Upper lobe of left lung (tissue), 6 donors: ENCODE measurements at places on chromosomes 13 and 19.

DNA sequence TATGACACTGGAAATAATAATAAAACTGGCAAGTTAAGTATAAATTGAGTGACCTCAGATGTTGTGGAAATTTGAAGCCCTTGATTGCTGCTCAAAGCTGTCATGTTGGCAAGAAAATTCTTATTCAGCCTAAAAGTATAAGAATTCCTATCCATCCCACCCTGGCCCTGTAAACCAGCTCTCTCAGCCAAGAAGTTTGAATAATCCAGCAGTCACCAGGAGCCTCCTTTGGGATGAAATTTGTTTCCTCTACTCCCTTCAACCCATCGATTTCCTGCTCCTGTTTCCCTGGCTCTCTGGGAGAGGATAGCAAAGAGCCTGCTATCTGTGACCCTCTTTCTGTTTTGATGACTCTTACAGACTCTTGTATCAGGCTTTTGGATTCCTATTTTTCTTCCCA lies 169.3 kb downstream of the LHFPL6 start:
- DNase-seq: no peak

DNA sequence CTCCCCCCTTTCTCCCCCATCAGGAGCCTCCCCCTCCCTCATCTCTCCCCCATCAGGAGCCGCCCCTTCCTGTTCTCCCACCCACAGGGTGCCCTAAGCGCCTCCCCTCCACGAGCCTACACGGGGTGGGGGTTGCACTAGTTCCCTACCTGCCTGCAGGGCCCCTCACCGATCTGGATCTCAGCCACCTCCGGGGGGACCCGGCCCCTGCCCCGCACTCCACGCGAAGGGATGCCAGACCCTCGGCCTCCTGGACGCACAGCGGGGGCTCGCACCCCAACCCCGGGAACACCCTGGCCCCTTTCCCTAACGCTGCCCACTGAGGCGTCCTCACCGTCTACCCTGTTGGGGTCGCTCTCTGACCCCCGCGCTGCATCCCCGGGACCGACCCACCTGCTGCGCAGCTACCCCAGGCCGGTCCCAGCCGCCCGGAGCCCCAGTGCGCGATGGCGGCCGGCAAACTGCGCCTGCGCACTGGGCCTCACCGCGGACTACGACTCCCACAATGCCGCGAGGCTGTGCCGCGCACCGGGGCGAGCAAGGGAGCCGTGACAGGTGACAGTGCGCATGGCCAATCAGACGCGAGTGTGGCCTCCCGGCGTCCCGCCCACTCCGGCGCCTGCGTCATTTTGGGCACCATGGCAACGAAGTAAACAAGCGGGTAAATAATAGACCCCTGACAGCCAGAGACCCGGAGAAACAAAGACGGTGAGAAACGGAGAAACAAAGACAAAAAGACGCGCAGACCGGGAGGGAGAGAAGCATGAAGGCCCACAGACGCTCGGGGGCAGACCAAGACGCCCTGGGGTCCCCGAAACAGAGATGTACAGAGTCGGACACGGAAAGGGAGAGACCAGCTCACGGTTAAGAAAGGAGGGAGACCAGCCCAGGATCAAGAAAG lies at the start of gene ZSCAN18:
Gene ZSCAN18 (minus strand): TSS at position 451 of the 901 bp plus-strand sequence. CDS start 7,964 bp downstream, outside the sequence.
- peak; percentile 98 for DNase-seq

DNA sequence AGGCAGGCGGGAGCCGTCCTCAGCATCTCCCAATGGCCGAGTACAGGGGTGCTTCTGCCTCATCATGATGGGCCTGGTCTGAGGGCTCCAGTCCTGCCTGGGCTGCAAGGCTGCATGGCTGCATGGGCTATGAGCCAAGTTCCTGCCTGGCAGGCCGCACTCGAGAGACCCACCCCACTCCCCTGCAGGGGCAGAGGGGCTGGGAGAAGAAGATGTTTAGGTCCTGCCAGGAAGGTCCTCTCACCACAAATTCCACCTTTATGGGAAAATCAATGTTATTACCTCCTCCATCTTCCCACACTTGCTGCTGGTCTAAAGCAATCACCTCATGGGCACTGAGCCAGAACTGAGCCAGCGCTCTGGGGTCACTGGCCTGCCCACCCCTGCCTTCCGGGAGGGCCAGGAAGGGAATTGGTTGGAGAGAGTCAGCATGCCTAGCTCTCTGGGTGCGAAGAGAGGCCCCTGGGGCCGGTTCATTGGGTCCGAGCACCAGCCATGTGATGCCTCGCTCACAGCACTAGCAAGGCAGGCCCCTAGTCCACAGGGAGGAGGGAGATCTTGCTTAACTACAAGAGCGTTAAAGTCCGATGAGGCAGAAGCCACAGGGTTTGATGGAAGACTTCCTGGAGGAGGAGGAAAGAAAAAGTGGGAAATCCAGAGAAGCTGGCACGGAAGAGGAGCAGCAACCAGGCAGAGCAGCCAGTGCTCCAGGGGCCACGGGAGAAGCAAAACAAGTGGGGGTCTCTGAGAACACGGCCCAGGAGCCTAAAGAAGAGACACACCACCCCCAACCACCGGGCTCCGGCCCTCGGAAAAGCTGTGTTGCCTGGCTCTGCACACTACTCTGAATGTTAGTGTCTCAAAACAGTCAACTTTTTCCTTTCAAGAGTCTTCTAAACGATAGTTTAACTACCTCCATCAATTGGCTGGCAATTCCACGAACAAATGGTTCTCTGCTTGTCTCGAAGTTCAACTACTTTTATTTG lies 63.1 kb downstream of the CEBPG start:
- no peak for DNase-seq

GRCh38 chr13:43221611-43222010 lies 198.2 kb downstream of the DNAJC15 start:
- DNase-seq: no peak

- no peak for DNase-seq
Measured at GRCh38 chr13:34129436-34129835, 311.5 kb downstream of the RFC3 start.

GRCh38 chr13:38686577-38687245 lies at the start of gene FREM2:
TSS of gene FREM2 (plus strand) at chr13:38687077. CDS start at chr13:38687345, 268 bp downstream.
- no peak for DNase-seq

GRCh38 chr19:49954092-49954829 lies 6.7 kb downstream of the SIGLEC11 start:
- no peak for DNase-seq

DNA sequence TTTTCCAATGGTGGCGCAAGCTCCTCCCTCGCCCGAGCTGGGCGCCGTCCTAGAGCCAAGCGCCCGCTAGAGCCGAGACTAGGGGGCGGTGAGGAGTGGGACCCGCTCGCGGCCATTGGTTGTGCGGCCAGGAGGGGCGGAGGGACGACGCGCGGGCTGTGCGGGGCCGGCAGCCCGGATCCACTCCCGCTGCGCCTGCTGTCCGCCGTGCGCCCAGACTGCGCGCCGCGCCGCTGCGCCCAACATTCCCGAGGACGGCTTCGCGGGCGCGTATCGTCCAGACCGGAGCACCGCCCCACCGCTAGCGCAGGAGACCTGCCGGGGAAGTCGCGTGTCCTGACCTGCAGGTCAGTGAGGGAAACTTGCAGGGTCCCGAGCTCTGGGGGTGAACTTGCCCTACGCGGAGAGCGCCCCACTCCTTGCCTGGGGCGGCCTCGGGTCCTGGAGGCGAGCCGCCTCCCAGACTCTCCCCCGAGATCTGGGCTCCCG lies at the start of gene SERTM1:
Gene SERTM1 (plus strand): TSS at position 183 of the 489 bp plus-strand sequence. CDS start 21,059 bp downstream, outside the sequence.
- DNase-seq: peak; percentile 86

DNA sequence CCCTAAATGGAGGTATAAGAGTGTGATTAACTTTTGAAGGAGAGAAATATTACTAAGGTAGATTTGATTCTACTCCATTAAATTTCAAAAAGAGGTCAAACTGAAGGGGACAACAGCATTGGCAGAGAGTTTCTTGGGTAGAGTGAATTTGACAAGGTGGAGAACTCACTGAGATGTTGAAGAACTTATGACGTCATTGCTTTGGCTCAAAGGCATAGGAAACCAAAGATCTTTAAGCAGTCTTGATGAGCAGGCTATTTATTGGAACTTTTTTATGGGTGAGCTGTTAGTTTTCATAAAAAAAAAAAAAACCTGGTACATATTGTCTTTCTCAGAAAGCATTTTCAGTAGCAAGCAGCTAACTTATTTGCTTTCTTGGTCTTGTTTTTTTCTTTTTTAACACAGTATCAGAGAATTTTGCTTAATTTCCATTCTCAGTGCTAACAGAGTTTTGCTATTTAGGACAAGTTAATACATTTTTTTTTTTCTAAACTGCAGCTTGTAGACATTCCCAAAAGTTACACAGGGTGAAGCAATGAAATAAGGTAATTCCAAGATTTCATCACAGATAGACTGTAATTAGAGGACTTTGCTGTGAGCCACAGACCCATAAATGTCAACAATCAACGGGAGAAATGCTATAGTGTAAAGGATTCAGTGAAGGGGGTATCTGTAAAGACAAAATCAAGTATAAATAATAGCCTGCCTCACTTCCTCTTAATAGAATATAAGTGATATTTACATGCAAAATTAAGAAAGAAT lies 412.2 kb upstream of the KLHL1 start:
- DNase-seq: no peak

DNA sequence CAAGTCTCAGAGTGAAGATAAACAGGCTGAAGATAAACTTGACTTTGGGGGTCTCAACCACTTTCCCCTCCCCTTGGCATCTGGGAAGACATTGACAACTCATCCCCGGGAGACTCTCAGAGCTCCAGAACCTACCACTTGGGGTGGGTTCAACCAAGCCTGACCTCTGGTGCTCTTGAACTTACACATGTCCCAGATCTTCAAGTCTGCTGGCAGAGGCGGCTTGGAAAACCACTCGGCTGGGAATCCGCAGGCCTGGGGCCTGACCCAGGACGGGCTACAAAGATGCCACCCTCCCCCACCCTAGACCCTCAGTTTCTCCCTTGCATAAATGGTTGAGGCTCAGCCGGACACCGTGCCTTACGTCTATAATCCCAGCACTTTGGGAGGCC lies 512 bp downstream of the LRRC8E start:
- no peak for DNase-seq

- no peak for DNase-seq
Measured at GRCh38 chr13:44762911-44763310, 186.8 kb upstream of the TSC22D1 start.

- no peak for DNase-seq
Measured at GRCh38 chr19:46762245-46762890, 16.1 kb upstream of the STRN4 start.

- peak; percentile 94 for DNase-seq
Measured at GRCh38 chr13:113296823-113297369, at the start of gene LAMP1. TSS of gene LAMP1 (plus strand) at chr13:113297239. CDS start at chr13:113297435, 196 bp downstream.

DNA sequence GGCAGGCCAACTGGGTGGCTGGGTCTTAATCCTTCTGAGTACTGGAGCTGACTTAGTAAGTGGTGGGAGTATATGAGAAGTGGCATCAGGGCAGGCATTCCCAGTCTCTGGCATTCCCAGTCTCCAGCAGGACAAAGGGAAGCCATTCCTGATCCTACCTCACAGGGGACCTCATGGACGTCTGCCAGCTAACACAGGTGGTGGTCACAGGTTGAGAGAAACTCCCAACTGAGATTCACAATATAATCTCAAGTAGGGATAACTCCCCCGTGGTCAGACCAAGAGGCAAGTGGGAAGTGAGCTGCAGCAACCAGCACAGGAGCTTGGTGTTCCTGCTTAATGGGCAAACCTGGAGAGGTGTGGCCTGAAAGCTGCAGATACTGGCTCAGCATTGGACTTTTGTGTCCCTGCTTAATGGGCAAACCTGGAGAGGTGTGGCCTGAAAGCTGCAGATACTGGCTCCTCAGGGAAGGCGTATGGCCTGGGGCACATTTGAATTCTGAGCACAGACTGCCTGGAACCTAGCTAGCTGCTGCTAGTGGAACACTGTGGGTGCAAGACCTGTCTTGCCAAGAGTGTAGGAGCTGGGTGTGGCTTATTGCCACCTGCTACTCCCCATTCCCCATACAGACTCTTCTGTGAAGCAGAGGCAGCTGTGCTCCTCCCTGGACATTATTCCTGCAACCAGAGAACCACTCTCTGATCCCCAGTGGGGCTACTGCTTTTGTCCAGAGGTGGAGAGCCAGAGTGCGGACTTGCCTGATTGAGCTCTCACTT lies 25.9 kb upstream of the OR10H2 start:
- DNase-seq: no peak

- DNase-seq: no peak
Measured at GRCh38 chr13:77143431-77143830, 116.5 kb upstream of the FBXL3 start.

GRCh38 chr13:50539791-50540530 lies 303.5 kb downstream of the DLEU7 start:
- no peak for DNase-seq

GRCh38 chr19:15368798-15369593 lies 10.6 kb downstream of the AKAP8 start:
- no peak for DNase-seq

- no peak for DNase-seq
Measured at GRCh38 chr19:48400018-48400742, 6.7 kb downstream of the GRIN2D start.

GRCh38 chr19:18385675-18386542 lies at the start of gene GDF15:
TSS of gene GDF15 (plus strand) at chr19:18386158. CDS start at chr19:18386190, 32 bp downstream.
- peak; percentile 92 for DNase-seq

- DNase-seq: no peak
Measured at GRCh38 chr13:23934520-23934919, 37.2 kb upstream of the C1QTNF9B start.

DNA sequence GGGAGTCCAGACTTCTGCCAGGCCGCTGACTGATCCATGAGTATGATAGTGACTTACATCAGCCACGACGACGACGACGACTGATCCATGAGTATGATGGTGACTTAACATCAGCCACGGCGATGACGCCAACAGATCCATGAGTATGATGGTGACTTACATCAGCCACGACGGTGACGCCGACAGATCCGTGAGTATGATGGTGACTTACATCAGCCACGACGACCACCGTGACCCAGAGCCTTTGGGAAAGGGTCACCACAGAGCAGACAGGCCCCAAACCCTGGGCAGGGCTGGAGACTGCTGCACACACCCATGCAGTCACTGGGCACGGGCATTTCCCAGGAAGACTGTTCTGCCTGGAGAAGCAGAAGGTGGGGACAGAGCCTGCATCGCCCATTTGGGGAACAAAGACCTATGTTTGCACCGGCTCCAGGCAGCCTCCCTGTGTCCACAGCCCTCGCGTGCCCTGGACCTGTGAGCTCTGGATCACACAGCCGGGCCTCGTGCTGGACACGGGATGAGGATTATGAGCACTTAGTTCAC lies 130.9 kb upstream of the SPACA7 start:
- no peak for DNase-seq

DNA sequence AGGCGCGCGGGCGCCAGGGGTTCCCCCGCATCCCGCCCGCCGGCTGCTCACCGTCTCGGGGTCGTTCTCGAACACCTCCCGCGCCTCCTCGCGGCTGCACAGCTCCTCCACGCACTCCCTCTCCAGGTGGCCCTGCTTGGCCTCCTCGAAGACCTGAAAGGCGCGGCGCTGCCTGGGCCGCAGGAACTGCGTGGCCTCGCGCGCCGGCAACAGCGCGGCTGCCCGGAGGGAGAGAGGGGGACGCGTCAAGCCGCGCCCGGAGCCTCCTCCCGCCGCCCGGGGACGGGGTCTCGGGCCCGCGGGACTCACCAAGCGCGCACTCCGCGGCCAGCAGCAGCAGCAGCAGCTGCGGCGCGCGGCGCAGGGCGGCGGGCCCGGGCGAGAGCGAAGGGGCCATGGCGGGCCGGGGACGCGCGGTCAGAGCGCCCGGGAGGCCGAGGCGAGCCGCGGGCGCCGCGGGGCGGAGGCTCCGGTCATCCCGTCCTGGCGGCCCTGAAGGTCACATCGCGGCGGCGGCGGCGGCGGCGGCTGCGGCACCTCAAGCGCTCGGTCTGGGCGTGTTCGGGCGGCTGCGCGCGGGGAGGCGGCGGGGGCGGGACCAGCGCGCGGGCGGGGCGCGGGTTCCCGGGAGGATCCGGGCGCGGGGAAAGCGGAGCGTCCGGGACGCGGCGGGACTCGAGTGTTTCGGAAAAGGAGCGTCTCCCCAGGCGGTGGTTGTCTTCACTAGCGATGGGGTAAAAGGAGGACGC lies at the start of gene GAS6:
Gene GAS6 (minus strand): TSS at position 553 of the 749 bp plus-strand sequence. CDS start 156 bp downstream, at position 397.
- no peak for DNase-seq
